ENCODE measurements at places on chromosomes 3 and 15.

DNA sequence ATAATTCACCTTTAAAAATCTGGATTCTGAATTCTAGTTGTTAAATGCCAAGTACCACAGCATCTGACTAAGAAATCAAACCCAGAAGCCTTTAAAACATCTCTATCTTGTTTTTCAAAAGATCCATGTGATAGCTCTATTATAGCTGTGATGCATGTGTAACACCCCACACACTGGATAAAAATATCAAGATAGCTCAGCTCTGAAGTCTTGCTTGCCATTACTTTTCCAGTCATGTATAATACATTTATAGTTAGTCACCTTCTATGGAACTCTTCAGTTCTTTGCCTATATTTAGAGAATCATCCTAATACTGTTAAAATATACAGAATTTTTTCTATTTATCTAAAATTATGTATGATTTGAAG lies 11.6 kb downstream of the ARPP19 start:
- DNase-seq, result no peak

DNA sequence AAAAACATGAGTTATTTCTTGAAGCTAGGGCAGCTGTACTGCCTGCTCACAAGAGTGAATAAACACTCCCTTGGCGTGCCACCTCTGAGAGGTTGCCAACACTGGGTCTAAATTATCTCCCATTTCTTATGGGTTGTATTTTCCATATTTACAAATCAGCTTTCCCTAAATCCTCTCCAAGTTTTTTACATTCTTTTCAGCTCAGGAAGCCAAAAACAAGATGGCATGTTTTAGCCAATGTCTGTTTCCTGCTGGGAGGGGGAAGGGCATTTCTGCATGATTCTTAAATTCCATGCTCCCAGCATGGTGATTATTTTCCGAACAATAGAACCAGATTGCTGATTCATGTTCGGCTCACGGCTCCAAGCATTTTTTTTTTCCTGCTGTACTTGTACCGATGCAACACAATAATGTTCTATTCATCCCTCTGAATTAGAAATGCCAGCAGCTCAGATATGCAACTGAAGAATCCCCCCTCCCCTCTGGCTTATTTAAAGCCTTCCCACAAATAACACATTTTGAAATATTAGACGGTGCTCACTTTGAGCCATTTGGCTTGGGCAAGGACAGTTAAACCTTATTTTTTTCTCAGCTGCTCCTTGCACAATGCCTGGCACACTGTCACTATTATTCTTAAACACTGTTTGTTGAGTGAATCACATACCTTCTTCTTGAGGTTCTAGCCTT lies 252.5 kb downstream of the THRB start:
- DNase-seq, result peak; percentile 84

- no peak for DNase-seq
These were observed 36.3 kb downstream of the SRGAP3 start for GRCh38 chr3:9213019-9213634.

GRCh38 chr15:78368651-78369050 lies 28.5 kb downstream of the CRABP1 start:
- no peak for DNase-seq

DNA sequence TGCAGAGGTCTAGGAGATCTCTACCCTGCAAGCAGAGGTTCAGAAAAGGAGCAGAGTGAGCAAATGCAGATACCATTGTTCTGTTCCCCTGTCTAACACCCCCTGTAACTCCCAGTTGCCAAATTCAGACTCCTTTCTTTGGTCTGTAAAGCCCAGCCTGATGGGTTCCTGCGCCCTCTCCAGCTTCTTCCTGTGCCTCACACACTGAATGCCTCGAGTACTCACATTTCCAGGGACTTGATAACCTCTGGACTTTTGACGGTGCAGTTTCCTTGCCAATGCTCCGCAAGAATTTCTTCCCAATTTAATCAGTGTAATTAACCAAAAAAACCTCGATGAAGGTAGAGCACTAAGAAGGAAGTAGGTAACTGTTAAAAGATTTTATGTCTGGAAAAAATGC lies 19.3 kb downstream of the PDE8A start:
- DNase-seq, result no peak

- DNase-seq, result no peak
These were observed 10.2 kb upstream of the FSIP1 start for GRCh38 chr15:39792844-39793335.

- no peak for DNase-seq
These were observed 272.1 kb downstream of the UNC13C start for GRCh38 chr15:54250326-54250725.

GRCh38 chr3:69342074-69342473 lies 43.8 kb downstream of the FRMD4B start:
- peak; percentile 60 for DNase-seq

DNA sequence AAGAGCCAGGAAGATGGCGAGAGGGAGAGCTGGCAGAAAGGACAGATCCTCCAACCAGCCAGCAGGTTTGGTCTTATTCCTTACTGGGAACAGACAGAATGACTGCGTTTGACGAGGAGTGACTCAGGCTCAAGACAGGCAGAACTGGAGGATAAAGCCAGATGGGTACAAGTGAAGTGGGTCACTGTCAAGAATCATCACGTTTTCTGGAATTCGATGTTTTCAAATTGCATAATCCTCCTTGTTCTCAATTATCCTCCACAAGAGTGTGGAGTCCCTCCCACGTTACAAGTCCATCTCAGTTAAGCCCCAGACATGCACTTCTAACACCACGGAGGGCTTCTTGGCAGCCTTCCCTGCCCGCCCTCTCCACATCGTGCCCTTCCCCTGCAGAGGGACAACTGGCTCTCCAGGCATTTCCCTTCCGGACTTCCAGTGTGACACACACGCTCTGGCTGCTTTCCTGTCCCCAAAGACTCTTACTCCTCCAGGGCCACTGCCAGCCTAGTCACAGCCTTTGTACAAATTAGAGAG lies 183.1 kb downstream of the CHST2 start:
- peak; percentile 25 for DNase-seq

DNA sequence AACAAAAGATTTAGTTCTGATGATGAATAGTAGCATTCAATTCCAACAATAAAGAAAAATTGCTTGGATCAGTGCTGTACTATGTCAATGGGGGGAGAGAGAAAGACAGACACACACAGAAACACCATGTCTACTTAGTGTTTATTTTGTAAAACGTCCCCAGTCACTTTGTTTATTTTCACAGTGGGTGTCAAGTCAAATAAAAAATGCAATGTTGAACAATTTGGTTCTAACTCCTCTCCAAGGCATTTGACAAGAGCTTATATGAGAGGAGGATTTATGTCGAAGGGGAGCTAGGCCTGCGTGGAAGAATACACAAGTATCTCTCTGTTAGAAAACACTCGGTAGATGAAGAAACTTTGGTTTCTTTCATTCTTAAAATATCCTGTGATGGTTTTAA lies 201.7 kb upstream of the SLC2A2 start:
- no peak for DNase-seq

DNA sequence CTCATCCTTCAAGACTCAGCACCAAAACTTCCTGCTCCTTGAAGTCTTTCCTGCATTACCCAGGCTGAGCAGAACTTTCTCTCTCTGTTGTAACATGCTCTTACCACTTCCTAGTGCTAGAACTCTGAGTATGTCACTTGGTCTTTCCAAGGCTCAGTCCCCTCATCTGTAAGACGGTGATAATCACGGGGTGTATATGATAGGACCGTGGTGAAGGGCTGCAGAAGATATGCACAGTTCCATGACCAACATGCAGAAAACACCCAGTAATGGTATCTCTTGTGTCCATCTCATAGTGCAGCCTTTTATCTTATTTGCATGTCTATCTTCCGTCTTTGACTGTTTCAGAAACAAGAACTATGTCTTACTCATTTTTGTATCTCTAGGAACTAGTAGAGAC lies 154.5 kb downstream of the ZNF621 start:
- no peak for DNase-seq

DNA sequence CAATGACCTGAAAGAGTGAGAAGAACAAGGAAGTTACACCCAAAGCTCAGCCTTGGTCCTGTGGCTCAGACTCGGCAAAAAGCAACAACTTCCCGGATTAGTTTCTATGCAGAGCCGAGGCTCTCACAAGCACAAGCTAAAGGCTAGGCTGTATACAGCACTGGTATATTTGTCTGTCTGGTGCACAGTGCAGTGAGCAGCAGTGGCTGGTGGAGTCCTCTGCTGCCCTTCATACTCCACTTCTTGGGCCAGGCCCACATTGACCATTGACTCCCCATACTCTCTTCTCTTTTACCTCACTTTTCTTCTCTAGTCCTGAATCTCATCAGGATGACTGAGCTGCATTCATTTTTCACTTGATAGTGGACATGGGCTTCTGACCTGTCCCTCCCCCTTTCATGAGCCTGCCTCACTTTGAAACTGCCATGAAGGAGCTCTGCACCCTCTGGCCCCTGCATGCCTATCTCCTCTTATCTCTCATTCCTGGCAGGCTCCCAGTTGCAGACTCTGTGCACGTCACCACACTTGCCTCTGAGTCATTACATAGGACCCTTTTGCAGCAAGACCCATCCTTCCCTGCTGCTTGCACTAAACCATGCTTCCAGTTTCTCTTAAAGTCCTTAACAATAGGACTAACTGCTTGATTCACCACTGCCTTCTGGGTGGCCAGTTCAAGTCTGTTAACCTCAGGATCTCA lies 379.3 kb downstream of the NTRK3 start:
- no peak for DNase-seq

GRCh38 chr3:136239094-136239493 lies 11.0 kb upstream of the PCCB start:
- no peak for DNase-seq

- no peak for DNase-seq
These were observed 8.7 kb downstream of the ISG20 start for GRCh38 chr15:88647351-88648105.

- no peak for DNase-seq
These were observed 84.7 kb downstream of the LINGO1 start for GRCh38 chr15:77547801-77548588.

DNA sequence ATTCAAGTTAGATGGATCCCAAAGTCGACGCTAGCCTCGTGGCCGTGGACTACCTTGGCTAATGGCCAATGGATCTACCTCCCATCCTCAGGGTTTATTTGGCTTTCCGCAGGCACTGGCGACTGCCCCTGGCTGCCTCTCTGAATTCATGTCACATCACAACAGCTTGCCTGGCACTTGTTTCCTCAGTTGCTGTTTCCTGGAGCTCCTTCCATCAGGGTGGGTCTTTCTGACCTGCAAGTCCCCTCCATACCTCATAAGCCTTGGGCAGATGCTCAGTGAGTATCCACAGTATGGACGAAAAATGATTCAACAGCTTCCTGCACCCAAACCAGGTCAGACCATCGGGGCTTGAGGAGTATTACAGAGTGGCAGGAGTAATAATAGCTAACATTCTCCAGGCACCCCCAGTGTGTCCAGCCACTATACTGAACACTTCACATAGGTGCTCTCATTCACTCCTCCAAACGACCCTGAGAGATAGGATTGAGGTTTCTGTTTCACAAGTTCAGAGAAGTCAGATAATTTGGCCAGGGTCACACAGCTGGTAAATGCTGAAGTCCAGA lies 311.5 kb downstream of the TLE3 start:
- no peak for DNase-seq

GRCh38 chr15:42595626-42596240 lies 20.3 kb downstream of the STARD9 start:
- no peak for DNase-seq

- no peak for DNase-seq
These were observed 101.2 kb upstream of the RGMA start for GRCh38 chr15:93190238-93190637.

DNA sequence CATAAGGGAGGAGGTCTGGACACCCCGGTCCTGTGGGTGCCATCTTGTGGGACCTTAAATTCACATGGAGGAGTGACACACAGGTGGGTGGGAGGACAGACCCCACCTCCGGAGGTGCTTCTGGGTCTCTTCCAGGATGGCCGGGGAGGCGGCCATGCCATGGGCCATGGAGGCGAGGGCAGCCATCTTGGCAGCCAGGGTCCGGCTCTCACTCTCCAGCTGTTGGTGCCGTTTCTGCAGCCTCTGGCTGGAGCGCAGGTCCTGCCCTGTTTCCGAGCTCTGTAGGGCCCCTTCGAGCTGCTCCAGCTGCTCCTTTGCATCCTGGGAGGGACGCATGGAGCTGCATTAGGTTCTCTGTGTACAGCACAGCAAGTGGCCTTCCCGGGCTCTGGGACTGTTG lies 19.1 kb downstream of the SPTBN5 start:
- DNase-seq, result no peak

DNA sequence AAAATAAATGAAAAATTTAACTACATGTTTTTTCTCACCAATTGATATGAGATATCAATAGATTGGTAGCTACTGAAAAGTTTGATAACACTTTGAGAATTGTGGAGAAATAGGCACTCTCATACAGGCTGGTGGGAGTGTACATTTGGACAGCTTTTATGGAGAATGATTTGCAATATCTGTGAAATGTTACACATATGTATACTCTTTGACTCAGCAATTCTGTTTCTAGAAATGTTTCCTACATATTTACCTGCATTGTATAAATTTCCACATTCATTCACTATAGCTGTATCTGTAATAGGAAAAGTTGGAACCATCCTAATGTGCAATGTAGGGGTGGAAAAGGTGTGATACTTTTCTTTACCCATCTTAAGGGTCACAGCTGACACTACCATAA lies 1.9 kb upstream of the KIF23 start:
- no peak for DNase-seq

DNA sequence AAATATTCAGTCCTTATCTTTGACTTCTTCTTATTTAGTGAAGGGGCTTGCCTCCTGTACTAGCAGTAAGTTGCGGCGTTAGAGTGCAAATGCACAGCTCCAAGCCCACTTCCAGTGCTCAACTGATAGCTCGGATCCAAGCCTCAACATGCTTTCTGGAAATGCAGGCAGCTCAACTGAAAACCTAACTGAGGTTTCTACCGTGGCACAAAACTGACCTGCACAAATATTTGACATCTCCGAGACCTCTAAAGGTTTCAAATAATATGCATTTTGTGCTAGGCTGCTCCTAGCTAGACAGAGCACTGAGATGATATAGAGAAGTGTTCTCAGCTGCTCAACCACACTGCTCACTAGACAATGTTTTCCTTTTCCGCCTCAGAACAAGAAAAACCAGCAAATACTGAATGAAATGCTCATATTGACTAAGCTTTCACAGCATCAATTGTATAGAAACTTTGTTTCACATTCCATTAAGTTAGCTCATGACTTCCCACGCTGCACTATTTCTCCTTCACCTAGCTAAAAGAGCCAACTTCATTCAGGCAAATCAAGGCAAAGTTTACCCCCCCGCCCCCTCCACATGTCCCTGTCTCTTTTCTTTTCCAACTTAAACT lies 822 bp downstream of the ZNF385D start:
- DNase-seq, result peak; percentile 66

DNA sequence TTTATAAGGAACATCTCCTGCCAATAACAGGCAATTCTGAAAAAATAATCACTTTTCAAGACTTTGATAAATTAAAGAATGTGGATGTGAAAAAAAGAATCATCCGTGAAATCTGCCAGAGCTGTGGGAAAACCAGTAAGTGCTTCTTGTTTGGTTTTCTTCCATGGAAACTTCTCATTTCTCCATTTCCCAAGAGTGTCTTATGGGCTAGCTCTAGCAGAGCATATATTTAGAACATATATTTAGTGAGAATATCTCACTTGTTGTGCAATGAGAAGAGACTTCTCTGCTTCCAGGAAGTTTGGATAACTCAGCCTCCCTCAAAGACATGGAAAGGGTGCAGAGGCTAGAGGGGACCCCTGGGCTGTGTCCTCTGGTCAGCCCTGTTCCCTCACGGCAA lies 49.9 kb downstream of the COL6A5 start:
- DNase-seq, result no peak

Data from renal cortical epithelial cell (primary cell).